NCI-H1694 (cell line): ENCODE measurements at places on chromosomes 6 and 20.

DNA sequence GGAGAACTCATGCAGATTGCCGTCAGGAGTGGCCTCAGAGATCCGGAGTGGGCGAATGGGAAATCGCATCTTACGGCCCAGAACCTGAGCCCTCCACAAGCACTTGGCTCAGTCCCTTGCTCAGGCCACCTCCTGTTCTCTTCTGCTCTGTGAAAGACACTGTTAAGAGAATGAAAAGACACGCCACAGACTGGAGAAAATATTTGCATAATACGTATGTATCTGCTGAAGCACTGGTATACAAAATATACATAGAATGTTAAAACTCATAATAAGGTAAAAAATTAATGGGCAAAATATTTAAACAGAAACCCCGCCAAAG, 838 bp upstream of the POM121L2 start:
- DNase-seq, result no peak

DNA sequence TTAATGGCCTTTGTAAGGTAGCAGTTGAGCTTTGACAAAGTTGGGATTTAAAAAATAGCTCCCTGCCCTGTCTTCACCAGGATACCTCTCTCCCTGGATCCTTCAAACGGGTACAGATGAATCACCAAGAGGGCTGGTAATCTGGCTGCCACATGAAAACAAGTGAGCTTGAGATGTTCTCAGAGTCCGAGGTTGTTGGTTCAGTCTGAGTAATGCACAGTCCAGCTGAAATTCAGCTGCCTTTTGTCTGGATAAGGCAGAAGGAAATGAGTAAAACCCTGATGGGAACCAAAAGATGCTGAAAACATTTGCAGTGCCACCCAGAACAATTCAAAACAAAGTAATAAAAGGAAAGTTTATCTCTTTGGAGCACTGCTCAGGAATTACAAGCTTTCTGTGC, 86.8 kb downstream of the GJA1 start:
- no peak for DNase-seq

- no peak for DNase-seq
Observed at GRCh38 chr20:33669224-33669623, 2.5 kb downstream of the ACTL10 start.

GRCh38 chr6:149170564-149171452, 146.7 kb upstream of the TAB2 start:
- DNase-seq, result no peak

DNA sequence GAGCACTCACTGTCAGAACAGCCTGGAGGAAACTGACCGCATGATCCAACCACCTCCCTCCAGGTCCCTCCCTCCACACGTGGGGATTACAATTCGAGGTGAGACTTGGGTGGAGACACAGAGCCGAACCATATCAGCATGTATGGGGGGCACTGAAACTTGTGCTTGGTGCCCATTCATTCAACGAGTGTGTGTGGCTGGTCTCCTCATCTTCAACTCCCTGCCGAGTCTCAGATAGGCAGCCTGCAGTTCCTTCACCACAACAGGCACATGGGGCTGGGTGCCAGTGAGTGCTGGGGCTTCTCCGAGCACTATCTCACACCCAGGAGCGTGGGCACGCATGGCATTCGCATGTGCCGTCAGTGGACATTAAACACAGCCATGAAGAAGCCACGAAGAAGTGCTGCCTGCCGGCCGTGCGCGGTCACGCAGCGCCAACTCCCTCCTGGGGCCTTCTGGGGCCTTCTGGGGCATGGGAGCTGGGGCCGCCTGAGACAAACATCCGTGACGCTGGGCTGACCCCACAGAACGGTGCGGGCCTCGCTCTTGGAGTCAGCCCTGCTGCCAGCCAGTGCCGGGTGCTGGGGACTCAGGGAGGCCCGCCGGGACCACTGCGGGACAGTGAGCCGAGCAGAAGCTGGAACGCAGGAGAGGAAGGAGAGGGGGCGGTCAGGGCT, 714 bp upstream of the RTEL1 start:
- no peak for DNase-seq

- no peak for DNase-seq
Observed at GRCh38 chr20:57683881-57684807, 25.7 kb downstream of the PMEPA1 start.

DNA sequence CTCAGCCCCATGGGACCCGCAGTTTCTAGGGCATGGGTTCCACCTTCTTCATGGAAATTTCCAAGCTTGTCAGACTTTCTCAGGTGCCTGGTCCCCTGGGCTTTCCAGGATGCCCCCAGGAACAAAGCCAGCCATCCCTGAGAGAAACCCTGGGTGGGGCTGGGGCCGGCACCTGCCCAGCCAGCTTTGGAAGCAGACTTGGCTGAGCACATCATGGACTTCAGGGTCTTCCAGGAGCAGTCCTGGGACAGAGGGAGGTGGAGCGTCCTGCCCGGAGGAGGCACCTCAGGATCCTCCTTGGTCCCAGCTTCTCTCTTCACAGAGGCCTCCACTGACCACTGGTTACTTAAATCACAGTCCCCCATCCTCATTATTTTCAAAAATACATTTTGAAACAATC, 13.5 kb downstream of the MYT1 start:
- DNase-seq, result no peak

DNA sequence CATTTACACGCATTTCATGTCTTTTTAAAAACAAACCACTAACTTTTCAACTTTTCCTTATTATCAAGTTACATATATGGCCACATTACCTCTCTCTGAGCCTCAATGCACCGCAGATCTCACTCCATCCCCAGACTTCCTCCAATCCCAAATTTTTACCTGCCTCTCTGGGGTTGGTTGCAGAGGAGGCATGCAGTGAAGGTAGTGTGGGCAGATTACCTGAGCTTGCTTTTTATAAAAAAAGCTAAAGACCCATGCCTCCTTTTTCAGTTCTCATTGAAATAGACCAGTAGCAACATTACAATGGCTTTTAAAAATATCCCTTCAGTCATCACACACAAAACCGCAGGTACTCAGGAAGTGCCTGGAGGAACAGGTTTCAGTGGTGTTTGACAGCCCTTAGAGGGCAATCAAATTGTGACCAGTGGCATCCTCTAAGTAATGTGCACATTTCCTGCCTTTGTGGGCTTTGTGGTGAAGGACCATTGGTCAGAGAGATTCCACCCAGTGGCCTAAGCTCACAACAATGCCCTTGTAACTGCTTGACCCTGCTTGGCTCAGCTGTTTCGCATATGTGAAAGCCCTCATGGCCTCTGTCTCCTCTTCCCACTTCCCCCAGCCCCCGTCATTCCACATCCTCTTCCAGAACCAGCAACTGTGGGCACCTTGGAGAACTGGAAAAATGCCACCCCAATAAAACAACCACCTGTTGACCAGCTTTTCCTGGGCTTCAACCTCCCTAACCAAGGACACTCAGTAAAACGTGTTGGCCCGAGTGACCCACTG, 30.2 kb upstream of the IL17A start:
- no peak for DNase-seq

DNA sequence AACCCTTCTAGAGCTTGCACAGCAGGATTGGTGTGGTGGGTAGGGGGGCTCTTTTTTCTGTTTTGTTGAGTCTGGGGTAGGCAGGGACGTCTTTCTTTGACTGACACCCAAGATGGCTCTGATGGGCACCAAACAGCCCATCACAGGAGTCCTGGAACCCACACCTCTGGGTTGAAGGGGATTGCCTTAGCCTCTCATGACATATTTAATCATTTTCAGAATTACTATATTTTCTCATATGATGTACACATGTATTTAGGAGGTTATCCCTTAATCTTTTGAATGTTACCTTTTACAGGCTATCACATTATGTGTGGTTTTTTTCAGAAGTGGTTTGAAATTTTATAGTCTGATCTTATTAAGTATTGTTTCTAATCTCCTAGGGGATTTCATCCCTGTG, 64.6 kb downstream of the RPP40 start:
- no peak for DNase-seq

- DNase-seq, result no peak
Observed at GRCh38 chr6:131003488-131004386, 59.3 kb downstream of the EPB41L2 start.

GRCh38 chr6:34018026-34018425, 127.9 kb downstream of the GRM4 start:
- DNase-seq, result no peak

GRCh38 chr20:2364044-2364443, 16.7 kb upstream of the TGM6 start:
- DNase-seq, result no peak

GRCh38 chr20:63071541-63072181, 64.9 kb upstream of the BHLHE23 start:
- peak; percentile 26 for DNase-seq

- no peak for DNase-seq
Observed at GRCh38 chr6:144265390-144265789, 19.7 kb upstream of the UTRN start.

DNA sequence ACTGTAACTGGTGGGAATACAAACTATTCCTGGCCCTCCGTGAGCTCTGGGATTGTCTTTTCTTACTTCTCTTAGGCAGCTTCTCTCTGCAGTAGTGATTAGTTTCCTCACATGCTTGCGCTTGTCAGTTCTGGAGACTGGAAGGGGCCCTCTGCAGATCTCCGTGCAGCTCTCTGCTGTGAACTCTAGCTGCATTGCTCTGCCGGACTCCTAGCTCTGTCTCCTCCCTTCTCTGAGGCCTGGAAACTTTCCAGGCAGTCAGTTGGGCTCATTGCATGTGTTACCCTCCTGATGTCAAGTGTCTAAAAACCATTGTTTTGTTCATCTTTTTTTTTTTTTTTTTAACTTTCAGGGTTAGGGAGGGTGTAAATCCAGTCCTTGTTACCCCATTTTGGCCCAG, 102.3 kb downstream of the CTNNBL1 start:
- DNase-seq, result no peak

DNA sequence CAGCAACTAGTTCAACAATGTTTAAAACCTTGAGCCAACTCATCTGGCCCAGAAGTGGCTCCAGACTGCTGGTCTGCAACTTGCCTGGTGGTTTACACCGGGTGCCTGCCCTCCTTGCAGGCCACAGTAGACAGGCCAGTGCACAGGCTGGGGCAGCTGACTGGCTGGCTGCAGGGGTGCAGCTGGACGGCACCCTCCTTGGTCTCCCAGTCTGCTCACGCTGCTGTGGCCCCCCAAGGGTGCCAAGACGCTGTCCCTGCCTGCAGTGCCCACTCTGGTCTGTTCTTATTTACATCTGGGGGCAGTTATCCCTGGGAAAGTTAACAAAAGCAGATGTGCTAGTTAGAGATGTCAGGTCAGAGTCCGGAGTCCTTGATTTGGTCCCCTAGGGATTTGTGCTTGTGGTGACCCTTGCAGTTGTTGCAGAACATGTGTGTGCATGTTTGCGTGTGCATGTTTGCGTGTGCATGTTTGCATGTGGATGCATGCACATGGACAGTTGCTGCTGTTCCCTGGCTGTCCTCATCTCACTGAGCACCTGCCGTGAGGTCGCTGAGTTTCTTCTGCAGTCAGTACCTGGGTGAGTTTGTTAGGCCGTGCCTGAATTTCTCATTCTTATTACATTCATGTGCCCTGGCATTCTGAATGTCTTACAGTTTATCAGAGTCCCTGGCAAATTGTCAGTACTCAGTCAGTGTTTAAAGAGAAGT, 48.2 kb upstream of the IRF4 start:
- no peak for DNase-seq

GRCh38 chr6:11033825-11034224, 10.3 kb downstream of the ELOVL2 start:
- DNase-seq, result no peak

- DNase-seq, result no peak
Observed at GRCh38 chr6:52661551-52661950, 9.4 kb upstream of the TMEM14A start.

GRCh38 chr6:80478030-80478429, 371.6 kb downstream of the BCKDHB start:
- DNase-seq, result no peak

DNA sequence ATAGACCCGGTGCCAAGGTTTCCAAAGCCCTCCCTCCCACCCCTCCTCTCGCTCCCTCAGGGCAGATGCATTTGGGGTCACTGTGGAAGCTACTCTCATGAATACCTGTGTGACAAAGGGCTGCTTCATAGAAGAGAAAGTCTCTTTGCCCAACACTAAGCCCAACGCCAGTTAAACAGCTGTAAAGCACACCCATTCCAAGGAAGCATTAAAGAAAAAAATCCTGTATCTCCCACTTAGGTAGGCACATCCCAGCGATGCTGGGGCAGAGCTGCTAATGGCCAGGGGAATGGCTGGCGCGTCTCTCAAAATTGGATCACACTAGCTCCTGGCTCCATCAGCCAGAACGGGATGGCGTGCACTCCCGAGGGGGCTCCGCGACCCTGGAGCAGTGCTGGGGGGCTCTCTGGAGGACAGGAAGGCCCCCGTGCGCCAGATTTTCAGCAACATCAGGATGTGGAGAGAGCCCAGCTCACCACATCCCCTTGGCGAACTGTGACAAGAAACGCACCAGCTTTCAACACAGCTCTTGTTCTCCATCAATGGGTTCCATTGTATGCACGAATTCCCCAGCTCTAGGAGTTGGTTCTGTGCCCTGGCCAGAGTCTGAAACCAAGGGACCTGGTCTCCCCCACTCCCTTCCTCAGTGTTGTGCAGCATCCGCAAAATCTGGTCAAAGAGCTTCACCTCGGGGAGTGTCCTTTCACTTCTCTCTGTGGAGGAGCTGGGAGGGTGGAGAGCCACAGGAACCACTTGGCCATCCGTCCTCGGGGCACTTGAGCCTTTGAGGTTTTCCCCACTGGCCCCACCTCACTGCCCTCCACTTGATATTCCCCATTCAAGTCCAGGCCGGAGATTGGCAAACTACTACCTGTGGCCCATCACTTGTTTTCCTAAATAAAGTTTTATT, 74.1 kb downstream of the TFAP2C start:
- no peak for DNase-seq

DNA sequence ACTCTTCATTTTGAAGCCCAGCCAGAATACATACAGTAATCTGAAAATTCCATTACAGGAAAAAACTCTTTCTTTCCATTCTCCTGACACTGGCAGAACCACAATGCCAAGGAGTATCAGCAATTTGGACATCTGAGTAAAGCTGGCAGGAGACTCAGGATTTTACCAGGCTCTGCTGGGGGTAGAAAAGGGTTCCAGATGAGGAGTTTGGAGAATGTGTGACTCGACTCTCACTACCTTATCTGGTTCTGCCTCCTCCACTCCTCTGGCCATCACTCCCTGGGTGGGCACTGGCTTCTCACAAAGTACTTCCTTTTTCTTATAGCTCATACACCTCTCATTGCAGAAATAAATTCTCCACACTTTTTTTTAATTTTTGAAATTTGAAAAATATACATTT, 10.6 kb upstream of the WFDC8 start:
- no peak for DNase-seq

DNA sequence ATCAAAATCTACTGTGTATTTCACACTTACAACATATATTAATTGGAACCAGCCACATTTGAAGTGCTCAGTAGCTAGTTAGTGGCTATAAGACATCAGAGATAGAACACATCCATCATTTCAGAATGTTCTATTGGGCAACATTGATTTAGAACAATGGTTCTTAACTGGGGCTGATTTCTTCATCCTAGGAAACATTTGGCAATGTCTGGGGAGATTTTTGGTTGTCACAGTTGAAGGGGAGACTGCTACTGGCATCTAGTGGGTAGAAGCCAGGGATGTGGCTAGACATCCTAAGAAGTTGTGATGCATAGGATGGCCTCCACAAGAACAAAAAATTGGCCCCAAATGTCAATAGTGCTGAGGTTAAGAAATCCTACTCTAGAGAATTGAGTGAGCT, 132.5 kb downstream of the OLIG3 start:
- DNase-seq, result no peak

- no peak for DNase-seq
Observed at GRCh38 chr6:112682071-112682470, 334.9 kb downstream of the RFPL4B start.

GRCh38 chr6:135033238-135033637, 21.4 kb downstream of the HBS1L start:
- no peak for DNase-seq

GRCh38 chr6:3213334-3213695, 14.1 kb downstream of the TUBB2B start:
- no peak for DNase-seq

- DNase-seq, result no peak
Observed at GRCh38 chr20:63262836-63263235, 8.6 kb upstream of the NKAIN4 start.
